NCI-H1092 (cell line): ENCODE measurements at places on chromosomes 4 and X.
A peak's percentile ranks its signal among the peaks of the same experiment; 100 is the strongest.

- no peak for DNase-seq
Measured at GRCh38 chrX:134743091-134743490, 84.8 kb upstream of the PLAC1 start.

- no peak for DNase-seq
Measured at GRCh38 chr4:22901631-22902030, 208.9 kb downstream of the GBA3 start.

GRCh38 chr4:148273501-148273986 lies 168.7 kb downstream of the NR3C2 start:
- no peak for DNase-seq

DNA sequence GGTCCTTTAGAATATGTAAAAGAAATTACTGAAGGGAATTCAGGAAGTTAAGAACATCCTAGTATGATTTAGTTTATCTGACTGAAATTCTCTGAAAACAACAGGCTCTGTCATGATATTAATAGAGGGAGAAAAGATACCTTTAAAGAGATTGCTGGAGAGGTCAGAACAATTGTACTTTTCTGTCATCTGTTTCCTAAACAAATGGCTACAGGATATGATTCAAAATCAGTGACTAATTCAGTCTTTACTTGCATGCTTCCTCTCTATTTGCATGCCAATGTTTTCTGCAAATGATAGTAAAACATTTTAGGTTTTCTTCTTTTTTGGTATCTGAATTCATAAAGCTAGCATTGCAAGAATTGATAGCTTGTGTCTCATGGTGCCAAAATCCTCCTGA lies 616.7 kb upstream of the PCDH7 start:
- no peak for DNase-seq

- no peak for DNase-seq
Measured at GRCh38 chr4:6372649-6373525, 99.5 kb downstream of the PPP2R2C start.

GRCh38 chr4:176945334-176945733 lies 152.6 kb upstream of the VEGFC start:
- DNase-seq = no peak

- no peak for DNase-seq
Measured at GRCh38 chr4:17763416-17763815, 18.0 kb downstream of the FAM184B start.

- DNase-seq = no peak
Measured at GRCh38 chr4:12844141-12844540, 640.0 kb downstream of the RAB28 start.

DNA sequence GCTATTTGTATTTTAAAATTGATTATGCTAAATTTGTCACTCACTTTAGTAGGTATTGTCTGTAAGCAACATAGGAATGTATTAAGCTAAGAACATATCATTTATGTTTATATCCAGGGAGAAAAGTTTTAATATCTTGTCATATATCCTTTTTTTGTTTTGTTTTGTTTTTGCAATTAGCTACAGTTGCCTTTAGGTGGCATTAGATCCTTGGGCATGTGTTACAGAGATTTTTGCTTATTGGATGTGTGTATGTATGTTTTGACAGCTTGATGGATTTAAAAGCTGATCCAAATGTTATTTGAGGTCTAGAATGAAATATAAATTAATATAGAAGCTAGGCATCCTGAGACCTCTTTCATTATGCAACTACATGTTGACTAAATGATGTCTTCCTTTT lies 36.1 kb upstream of the OTUD4 start:
- no peak for DNase-seq

- DNase-seq = no peak
Measured at GRCh38 chrX:147890756-147891155, 21.0 kb upstream of the FMR1 start.

GRCh38 chr4:61376301-61376700 lies 176.2 kb downstream of the ADGRL3 start:
- DNase-seq = no peak

DNA sequence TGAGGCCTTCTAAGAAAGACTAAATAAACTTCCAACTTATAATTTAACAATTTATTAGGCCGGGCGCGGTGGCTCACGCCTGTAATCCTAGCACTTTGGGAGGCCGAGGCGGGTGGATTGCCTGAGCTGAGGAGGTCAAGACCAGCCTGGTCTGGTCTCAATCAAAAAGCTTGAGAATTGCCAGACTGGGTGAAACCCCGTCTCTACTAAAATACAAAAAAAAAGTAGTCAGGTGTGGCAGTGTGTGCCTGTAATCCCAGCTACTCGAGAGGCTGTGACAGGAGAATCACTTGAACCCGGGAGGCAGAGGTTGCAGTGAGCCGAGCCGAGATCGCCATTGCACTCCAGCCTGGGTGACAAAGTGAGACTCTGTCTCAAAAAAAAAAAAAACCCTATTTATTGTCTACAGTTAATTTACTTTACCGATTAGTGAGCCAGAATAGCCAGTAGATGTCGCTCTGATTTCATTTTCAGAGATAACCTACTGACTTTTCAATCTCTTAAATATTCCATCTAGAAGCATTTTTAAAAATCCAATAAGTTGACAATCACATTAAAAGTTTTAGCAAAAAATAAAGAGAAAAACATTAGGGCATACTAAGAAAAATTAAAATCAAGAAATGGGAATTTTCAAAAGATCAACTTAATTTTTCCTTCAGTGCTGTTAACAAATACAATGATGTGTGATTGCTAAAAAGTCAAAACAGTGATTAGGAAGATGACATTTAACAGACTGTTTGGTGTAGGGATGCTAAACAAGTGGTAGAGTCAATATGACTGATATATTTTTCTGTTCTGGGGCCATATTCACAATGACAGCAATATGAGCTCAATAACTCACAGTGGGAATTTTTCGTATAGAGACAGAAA lies 4.3 kb upstream of the SHROOM3 start:
- peak; percentile 16 for DNase-seq

GRCh38 chr4:120520761-120521160 lies 401.8 kb downstream of the PRDM5 start:
- DNase-seq = no peak

GRCh38 chr4:173046818-173047217 lies 121.8 kb upstream of the GALNT7 start:
- peak; percentile 56 for DNase-seq

GRCh38 chrX:118807151-118808017 lies 16.2 kb upstream of the ZCCHC12 start:
- peak; percentile 12 for DNase-seq

- DNase-seq = no peak
Measured at GRCh38 chrX:38356401-38356800, 4.0 kb downstream of the OTC start.

- no peak for DNase-seq
Measured at GRCh38 chr4:125316791-125317524, 2.2 kb downstream of the FAT4 start.

DNA sequence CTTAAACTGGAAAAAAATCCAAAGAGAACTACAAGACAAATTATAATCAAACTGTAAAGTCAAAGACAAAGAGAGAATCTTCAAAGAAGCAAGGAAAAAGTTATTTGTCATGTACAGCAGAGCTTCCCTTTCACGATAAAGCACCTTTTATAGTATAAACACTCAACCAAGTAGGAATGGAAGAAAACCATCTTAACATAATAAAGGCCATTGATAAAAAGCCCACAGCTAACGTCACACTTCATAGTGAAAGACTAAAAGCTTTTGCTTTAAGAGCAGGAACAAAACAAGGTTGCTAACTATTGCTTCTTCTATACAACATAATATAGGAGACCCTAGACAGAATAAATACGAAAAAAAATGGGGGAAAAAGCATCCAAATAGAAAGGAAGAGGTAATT lies 595.7 kb upstream of the POU3F4 start:
- no peak for DNase-seq

- no peak for DNase-seq
Measured at GRCh38 chrX:141673946-141674345, 24.6 kb downstream of the SPANXD start.

GRCh38 chr4:137794764-137795254 lies 262.5 kb upstream of the PCDH18 start:
- DNase-seq = no peak

DNA sequence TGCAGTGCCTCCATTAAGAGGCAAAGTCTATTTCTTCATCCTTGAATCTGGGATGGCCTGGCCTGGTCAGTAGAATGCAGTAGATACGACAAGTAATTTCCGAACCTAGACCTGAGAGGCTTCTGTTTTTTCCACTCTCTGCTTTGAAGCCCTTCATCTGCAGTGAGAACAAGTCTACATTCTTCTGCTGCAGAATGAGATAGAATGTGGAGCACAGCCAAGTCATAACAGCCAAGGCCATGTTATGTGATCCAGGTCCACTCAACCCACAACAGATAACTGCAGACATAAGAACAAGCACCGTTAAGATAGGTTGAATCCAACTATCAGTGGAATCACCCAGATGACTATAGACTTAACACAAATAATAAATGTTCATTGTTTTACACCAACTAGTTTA lies 1297.7 kb downstream of the C4orf33 start:
- no peak for DNase-seq

- DNase-seq = no peak
Measured at GRCh38 chr4:40288566-40288965, 46.6 kb upstream of the CHRNA9 start.

- DNase-seq = no peak
Measured at GRCh38 chr4:2786152-2786671, 6.7 kb upstream of the SH3BP2 start.

GRCh38 chr4:123340381-123340701 lies 56.3 kb upstream of the SPRY1 start:
- no peak for DNase-seq

- no peak for DNase-seq
Measured at GRCh38 chrX:29237972-29238371, 650.7 kb downstream of the IL1RAPL1 start.

DNA sequence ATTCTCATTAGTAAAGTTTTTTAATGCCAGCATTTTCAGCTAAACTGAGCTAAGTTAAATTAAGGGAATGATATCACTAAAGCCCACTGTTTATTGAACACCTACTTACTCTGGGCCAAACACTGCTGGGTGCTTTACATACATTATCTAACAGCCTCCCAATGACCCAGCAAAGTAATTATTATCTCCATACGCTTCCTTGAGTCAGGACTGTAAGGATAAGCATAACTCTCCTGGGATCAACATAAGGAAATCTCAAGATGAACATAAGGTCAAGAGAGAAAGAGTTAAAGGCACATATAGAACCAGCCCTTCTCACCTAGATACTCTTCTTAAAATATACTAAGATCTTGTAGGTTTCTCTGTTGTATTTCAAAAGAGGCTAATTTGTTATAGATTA lies 13.7 kb downstream of the BMX start:
- DNase-seq = no peak

DNA sequence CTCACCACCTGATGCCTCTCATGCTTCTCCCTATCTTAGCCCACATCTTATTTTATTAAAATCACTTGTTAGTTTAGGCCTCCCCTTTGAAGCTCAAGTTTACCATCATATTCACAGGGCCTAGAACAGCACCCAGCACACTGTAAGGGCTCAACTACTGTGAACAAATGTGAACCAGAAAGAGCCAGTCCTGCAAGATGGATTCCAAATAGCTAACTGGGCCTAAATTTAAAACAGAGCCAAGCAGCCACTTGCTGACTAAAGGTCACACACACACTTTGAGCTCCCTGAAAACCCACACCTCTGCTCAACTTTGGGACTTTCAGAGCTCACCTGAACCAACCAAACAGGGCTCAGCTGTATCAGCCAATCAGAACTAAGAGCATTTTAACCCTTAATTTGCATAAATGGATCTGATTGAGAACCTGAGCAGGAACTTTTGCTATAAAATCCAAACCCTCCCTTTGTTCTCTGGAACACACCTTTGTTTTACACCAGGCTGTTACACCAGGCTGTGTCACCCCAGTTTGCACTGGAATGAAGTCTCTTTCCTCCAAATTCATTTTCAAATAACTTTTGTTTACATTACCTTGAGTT lies 62.1 kb upstream of the EXOC1L start:
- DNase-seq = no peak

DNA sequence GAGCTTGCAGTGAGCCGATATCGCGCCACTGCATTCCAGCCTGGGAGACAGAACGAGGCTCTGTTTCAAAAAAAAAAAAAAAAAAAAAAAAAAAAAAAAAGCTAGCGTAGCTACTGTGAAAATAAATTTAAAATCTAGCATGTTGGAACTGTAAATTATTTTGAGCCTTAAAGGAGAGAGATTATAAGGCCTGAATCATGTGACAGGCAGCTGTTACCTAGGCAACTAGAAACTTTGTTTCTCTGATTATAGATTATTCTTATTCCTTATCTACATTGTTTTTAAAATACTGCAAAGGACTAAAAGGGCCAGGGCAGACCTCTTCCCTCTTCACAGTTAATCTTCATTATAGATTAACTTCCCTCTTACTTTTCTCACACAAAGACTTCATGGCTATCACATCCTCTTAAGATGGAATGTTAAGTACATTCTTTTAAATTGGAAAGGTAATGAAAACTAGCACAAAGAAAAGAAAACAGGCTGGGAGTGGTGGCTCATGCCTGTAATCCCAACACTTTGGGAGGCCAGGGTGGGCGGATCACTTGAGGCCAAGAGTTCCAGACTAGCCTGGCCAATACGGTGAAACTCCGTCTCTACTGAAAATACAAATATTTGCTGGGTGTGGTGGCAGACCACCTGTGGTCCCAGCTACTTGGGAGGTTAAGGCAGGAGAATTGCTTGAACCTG lies 21.1 kb upstream of the PDS5A start:
- no peak for DNase-seq

DNA sequence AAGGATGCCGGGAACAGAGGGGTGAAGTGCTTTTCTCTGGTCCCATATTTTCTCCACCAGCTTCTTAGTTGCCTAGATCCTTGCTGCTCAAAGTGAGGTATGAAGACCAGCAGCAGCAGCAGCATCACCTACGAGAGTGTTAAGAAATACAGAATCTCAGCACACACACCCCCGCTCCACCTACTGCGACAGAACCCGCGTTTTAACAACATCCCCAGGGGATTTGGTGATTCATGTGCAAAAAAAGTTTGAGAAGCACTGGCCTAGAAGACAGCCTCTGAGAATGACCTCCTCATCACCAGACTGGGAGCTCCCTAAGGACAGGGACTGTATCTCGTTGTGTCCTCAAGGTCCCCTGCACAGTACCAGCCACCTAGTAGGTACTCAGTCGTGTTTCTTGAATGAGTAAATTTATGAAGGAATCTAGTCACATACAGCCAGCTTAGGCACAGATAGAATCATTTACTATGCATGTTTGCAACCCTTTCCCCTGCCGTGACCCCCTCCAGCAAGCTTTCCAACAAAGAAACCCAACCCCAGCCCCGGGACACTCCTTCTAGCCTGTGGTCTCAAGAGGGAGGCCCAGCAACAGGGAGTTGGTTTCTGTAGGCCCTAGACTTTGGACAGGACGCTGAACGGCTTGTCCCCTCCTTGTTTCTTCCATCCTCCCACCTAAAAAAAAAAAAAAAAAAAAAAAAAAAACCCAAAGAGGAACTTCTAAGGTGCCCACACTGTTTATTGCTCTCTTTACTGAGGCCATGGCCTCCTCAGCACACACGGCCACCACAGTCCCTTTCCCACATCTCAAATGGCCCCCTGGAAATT lies 21.5 kb downstream of the RTL5 start:
- DNase-seq = no peak

DNA sequence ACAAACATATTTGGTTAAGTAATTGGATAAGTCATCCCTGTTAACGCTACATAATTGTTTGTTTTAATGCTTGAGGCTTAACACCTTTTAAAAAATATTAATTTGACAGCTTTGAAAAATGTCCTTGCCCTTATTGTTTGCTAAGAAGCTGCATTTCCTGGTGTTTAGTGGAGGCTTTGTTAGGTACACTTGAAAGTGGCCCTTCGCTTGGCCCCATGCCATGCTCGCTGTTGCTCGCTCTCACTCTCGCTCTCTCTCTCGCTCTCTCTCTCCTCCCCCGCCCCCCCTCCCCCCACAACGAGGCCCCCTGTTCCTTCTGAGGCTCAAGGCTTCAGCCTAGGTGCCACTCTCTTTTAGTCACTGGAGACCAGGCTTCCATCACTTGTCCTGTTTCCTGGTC lies 139.6 kb downstream of the DCLK2 start:
- peak; percentile 66 for DNase-seq
